Adipocyte (in vitro differentiated cells): ENCODE measurements at places on chromosomes 1 and 21.

DNA sequence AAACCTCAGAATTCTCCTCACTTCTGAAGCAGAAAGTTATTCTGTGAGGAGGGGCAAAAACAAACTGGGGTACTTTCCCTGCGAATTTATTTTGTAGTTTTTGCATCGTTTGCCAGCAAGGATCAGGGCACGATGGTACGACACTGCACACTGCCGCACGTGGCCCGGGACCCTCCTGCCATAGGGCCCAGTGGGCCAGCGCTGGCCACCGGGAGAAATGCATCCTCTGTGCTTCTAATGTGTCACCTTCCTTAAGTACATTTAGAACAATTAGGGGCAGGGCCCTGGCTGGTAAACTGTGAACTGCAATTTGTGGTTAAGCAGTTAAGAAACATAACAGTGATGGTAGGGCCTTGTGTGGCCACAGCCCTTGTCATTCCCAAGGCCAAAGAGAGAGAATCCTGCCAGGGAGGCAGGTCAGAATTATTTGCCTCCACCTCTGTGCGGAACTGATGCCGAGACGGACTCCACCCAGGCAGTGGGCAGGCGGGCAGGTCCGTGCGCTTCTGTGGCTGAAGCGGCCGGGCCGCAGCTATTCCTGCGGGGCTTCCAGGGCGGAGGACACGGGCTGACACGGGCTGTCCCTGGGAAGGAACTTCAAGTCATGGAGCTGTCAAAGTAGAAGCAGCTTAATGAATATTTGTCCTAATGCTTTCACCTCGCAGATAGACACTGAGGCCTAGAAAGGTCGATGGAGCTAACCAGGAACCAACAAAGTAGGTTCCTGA lies 12.5 kb downstream of the GPR137B start:
- DNase-seq, result no peak

GRCh38 chr1:211843018-211843417 lies 12.5 kb upstream of the LPGAT1 start:
- no peak for DNase-seq

- DNase-seq, result no peak
Observed at GRCh38 chr21:46255166-46255565, 26.6 kb upstream of the LSS start.

DNA sequence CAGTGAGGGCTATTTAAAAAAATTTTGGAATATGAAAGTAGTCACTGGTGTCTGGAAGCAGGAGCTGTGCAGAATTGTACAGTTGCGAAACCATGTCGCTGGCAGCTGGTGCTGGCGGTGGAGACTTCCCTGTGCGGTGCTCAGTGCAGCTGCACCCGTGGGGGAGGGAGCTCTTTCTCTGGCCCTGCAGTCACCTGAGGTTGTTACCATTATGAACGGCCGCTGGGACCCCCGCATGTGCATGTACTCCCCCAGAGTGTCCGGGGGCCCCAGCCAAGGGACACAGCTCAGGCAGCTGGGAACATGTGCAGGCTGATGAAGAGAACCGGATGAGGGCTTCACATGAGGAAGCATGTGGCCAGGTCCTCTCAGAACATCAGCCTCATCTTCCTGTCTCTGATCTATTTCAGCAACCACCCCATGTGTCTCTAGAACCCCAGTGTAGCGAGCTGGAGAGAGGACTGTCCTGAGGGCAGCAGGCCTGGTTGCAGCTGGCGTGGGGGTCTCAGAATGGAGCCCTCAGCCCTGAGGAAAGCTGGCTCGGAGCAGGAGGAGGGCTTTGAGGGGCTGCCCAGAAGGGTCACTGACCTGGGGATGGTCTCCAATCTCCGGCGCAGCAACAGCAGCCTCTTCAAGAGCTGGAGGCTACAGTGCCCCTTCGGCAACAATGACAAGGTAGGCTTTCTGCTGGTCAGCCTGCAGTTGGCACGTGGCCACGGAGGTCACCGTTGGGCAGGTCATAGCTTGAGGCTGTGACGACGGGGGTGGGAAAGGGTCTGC lies at the start of gene TRPM2:
TSS of gene TRPM2 (plus strand) at position 431 of the 780 bp plus-strand sequence. CDS start at position 511, 80 bp downstream.
- peak; percentile 52 for DNase-seq

DNA sequence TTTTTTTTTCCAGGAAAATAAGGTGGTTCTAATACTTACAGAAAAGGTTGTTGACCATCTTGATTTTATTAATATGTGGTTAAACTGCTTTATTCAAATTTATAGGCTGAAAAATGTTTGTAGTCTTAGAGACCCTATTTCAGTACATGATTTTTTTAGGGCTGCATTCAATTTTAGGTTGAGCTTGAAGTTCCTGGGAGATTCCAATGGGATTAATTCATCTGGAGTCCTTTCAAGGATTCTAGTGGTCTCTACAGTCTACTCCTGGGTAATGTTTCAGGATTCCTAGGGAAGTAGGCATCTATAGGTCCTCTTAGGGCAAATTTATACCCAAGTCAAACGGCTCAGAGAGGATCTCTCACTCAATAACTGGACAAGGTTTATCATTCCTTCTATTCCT lies 126.7 kb downstream of the HMCN1 start:
- no peak for DNase-seq

DNA sequence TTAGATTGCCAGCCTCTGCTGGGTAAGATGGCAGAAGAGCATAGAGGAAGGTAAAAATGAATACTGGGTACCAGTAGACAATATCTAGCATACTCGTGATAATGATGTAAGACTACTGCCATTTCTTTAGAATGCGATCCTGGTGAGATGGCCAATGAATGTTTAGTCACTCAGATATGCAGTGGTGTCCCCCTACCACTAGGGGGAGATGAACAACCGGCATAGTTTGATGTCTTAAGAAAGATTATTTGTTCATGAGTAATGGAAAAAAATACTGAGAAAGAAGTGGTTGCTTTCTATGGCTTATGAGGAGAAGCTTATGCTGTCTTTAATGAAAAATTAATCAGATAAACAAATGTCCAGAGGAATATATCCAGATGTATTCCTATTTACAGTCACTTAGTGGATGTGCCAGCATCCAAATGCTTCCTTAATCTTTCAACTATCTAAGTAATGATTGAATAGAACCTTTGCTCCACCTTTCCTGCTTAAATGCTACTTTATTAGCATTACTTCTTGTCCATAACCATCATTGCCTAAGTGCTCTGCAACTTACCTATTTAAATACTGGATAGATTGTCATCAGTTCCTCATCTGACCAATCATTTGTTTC lies 256.6 kb downstream of the ST6GALNAC3 start:
- DNase-seq, result peak; percentile 86

DNA sequence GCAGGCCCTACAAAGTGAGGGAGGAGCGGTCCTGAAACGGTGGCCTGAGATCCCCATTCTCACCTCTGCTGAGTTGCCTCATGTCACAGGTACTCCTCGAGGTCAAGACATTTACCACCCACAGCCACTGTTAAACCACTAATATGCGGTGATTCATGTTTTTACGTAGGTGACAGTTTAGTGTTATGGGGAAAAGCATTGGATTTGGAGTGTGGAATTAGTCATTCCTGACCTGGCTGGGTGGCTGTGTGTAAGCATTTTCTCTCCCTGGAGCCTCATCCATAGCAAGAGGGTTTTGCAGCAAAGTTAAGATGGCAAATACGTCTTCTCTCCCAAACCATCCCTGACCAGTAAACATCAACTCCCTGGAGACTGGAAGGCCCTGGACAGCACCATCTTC lies 57.8 kb upstream of the KCNJ6 start:
- DNase-seq, result no peak

DNA sequence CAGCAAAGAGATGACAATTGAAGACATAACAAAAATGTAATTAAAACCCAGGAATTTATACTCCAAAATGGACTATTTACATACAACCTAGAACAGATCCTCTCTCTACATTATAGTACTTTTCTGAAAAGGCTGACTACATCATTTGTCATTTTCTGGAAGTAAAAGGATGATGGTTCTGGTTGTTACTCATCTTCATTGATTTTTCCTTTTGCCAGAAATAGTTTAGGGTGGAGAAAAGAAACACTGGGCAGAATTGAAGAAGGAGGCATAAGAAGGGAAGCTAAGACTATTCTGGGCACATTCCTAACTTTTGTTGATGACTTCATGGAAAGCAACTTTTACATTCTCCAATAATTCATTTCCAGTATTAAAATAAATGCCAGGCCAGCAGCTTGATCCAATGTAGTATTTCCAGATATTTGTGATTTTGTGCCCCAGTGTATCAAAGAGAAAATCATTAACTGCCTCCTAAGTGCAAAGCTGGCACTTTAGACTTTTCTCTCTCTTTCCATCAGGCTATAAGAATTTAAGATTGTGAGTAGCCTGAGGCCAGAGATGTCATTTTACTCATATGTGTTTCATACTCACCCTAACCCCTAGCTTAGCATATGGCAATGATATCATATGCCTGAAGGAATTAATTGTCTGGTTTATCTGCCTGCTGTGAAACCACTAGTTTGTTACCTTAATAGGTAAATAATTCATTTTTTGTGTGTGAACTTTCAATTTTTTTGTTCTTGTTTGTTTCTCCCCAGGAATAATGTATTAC lies 369.5 kb upstream of the LYPLAL1 start:
- peak; percentile 10 for DNase-seq

DNA sequence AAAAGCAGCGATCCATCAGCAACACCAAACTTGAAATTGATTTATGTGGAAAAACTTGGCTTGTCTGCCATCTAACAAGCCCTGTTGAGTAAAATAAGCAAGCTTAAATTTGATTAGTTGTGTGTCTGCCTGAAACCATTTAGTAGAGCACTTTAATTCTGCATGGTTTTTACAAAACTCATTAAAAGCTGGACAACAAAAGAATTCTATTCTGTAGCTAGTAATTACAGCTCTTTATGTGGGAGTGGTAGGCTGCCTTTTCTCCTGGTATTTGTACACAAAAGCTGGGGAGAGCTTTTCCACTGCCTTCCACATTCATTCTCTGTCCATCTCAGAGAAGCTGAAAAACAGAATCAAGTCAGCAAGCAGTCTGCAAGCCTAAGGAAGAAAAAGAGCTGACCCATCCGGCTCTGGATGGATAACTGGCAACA lies 1.7 kb downstream of the ETS2 start:
- DNase-seq, result peak; percentile 52

GRCh38 chr1:190679454-190679853 lies 201.8 kb upstream of the BRINP3 start:
- DNase-seq, result no peak

DNA sequence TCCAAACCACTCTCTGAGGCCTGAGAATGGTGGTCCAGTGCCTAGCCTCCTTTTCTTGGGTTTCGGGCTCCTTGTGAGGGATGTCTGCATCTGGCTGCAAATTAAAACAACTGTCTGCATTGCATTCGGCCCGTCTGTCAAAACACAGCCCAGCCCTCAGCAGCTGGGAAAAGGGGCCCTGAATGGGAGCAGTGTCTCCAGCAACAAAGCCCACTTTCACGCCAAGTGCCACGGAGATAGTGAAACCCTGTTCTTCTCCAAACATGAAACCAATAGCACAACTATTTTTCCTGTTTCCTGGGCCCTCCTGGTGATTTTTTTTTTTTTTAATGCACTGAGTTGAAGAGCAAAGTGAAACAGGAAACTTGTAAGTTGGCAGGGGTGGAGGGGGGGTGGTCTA lies 138.4 kb downstream of the PLXNA2 start:
- no peak for DNase-seq

GRCh38 chr1:56774067-56774609 lies 45.1 kb downstream of the FYB2 start:
- no peak for DNase-seq

DNA sequence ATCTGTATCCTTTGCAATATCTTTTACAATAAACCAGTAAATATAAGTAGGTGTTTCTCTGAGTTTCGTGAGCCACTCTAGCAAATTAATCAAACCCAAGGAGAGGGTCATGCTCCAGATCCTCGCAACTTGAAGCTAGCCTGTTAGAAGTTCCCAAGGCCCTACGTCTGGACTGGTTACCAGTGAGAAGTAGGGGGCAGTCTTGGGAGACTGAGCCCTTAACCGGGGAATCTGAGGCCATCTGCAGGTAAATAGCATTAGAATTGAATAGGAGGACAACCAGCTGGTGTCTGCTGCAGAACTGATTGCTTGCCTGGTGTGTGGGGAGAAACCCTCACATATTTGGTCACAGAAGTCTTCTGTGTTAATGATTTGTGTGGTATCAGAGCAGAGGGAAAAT lies 190.5 kb downstream of the RYR2 start:
- DNase-seq, result no peak

DNA sequence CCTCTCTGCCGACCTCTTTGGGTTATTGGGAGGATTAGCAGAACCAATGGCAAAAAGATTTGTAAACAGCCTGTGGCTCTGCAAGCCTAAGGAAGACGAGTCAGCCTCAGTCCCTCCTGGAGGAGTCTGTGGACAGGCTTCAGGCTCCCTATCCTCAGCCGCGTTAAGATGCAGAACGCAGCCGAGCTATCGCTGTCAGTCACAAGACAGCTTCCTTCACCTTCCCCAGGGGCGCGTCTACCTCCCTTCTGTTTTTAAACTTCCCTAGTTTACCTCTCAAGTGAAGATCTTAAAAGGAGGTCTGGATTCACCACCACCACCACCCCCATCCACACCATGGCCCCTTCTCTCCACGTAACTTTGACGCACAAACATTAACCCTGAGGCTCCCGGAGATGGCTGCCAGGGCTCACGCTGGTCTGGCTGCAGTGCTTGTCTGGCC lies 738 bp downstream of the CAMK1G start:
- no peak for DNase-seq

DNA sequence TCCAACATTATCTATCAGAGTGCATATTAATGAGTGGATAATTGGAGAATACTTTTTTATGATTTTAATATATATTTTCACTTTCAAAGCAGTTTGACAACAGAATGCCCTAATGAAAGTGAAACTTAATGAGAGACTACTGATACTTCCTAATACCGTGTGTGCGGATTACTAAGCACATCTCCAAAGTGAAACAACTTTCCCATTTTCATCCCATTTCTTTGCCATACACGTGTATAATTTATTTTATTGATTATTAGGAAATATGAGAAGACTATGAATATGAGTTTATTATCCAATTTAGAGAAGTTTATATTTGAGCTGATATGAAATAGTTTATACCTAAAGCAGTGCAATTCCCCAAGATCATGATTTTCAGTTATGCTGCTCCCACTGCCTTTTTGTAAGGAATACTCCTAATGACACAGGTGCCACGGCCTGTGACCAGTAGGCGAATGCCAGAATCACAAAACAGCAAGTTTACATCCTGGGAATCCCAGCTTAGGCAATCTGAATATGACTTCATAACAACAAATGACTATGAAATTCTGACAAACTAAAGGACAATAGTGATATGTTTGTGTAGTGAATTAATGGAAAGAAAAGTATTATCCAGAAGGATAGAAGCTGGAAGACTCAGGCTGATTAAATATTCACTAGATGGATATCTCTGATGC lies 202.9 kb downstream of the NCAM2 start:
- no peak for DNase-seq

DNA sequence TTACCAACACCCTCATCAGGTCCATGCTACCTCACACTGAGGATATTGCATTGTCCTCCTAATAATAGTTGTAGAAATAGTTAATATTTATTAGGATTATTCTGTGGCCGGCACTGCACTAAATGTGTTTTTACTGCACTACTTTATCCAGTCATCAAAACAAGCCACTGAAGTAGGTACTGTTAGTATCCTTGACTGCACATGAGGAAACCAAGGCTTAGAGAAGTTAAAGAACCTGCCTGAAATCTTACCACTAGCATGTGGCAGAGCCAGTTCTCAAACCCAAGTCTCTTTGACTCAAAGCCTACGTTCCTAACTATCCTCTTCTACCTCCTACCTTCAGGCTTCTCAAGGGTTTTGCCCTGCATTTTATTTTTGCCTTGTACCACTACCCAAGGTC lies 30.9 kb downstream of the FMO1 start:
- no peak for DNase-seq

GRCh38 chr1:83802023-83802422 lies 196.9 kb downstream of the TTLL7 start:
- DNase-seq, result no peak
